Omental fat pad (tissue), 4 donors: ENCODE measurements at places on chromosomes 16 and 17. TPM values are rescaled to one million over a fixed set of nuclear protein-coding genes. Genes with fewer than 3 reads are reported as not detected.

The MYADML2 gene
- not detected for total RNA-seq

The KRTAP2-1 gene
- not detected for total RNA-seq

The CACNG1 gene
- total RNA-seq = not detected

The TP53TG3B gene
- not detected for total RNA-seq

The ASGR2 gene
- total RNA-seq = 3.1 TPM

The TBC1D3D gene
- total RNA-seq = not detected

The INCA1 gene
- total RNA-seq = 1.4 TPM

The KRT222 gene
- 2.0 TPM for total RNA-seq

The PHKB gene
- 55.1 TPM for total RNA-seq

The CAPNS2 gene
- total RNA-seq = not detected

The MAPT gene
- total RNA-seq = 4.7 TPM

The TNFAIP1 gene
- 28.7 TPM for total RNA-seq

The UNK gene
- 27.4 TPM for total RNA-seq

The CLEC18A gene
- total RNA-seq = 0.48 TPM

The CRYBA1 gene
- not detected for total RNA-seq

The FOXC2 gene
- total RNA-seq = 0.28 TPM

The TEKT1 gene
- not detected for total RNA-seq

The TMIGD1 gene
- total RNA-seq = not detected

The BCL7C gene
- 17.4 TPM for total RNA-seq

The TPPP3 gene
- total RNA-seq = 1.0 TPM

The IGFALS gene
- not detected for total RNA-seq

The OXLD1 gene
- 26.5 TPM for total RNA-seq

The TSPAN10 gene
- 0.47 TPM for total RNA-seq

The HBA1 gene
- 56.8 TPM for total RNA-seq

The CA7 gene
- total RNA-seq = not detected

The SLC13A2 gene
- not detected for total RNA-seq

The RAC3 gene
- 7.9 TPM for total RNA-seq

The CBX4 gene
- 8.2 TPM for total RNA-seq

The C16orf74 gene
- total RNA-seq = 2.2 TPM

The EPX gene
- total RNA-seq = not detected
